GM19239 (cell line): ENCODE measurements at places on chromosomes 3 and 15.

GRCh38 chr3:147406028-147406931 lies at the start of gene ZIC4:
Gene ZIC4 (minus strand): TSS chr3:147406543. CDS start chr3:147402797, 3,746 bp downstream.
- DNase-seq, result no peak

DNA sequence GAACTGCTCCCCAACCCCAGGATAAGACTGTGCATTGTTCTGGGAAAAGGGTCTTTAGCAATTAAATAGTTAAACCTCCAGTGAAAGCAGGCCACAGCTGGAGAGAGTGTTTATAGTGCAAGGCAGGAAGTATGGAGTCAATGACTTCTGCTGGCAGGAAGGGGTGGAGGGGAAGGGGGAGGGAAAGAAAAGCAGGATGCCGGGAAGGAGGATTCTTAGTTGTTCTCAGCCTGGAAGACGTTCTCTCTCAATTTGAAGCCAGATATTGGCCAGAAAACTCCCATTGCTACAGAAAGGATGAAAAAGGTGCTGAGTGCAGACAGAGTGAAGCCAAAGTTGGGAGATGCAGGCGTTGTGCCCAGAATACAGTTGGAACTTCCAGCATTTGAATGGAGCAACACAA lies 35.7 kb upstream of the ACTL6A start:
- no peak for DNase-seq

- no peak for DNase-seq
These were observed 55.0 kb downstream of the UBE2E2 start for GRCh38 chr3:23258110-23258509.

GRCh38 chr15:71804226-71804625 lies 6.1 kb upstream of the NR2E3 start:
- no peak for DNase-seq

DNA sequence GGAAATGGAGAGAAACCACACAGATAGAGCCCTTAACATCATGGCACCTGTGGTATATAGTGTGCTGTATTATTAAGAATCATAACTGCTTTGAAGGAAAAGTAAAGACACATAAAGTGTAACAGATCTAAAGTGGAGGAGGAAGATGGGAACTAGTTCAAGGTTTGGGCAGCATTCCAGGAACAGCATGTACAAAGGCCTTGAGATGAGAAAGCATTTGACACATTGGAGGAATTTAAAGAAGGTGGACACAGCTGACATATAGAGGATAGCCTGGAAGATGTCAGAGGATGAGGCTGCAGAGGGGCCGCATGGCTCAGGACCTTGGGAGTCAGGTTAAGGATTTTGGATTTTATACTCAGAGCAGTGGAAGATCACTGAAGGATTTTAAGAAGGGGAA lies 39.0 kb downstream of the LRTM1 start:
- DNase-seq, result no peak

- no peak for DNase-seq
These were observed 81.2 kb upstream of the CDV3 start for GRCh38 chr3:133492159-133492741.
